NCI-H1436 treated with DMSO at 0.1 percent for 48 hours (cell line): ENCODE measurements at places on chromosomes 4 and X.

- DNase-seq, result no peak
These were observed 448.5 kb upstream of the RPS6KA3 start for GRCh38 chrX:20715176-20715575.

GRCh38 chrX:139304471-139304870 is 226.1 kb upstream of the F9 start:
- no peak for DNase-seq

GRCh38 chrX:130799393-130799792 is 103.6 kb downstream of the ENOX2 start:
- DNase-seq, result no peak

DNA sequence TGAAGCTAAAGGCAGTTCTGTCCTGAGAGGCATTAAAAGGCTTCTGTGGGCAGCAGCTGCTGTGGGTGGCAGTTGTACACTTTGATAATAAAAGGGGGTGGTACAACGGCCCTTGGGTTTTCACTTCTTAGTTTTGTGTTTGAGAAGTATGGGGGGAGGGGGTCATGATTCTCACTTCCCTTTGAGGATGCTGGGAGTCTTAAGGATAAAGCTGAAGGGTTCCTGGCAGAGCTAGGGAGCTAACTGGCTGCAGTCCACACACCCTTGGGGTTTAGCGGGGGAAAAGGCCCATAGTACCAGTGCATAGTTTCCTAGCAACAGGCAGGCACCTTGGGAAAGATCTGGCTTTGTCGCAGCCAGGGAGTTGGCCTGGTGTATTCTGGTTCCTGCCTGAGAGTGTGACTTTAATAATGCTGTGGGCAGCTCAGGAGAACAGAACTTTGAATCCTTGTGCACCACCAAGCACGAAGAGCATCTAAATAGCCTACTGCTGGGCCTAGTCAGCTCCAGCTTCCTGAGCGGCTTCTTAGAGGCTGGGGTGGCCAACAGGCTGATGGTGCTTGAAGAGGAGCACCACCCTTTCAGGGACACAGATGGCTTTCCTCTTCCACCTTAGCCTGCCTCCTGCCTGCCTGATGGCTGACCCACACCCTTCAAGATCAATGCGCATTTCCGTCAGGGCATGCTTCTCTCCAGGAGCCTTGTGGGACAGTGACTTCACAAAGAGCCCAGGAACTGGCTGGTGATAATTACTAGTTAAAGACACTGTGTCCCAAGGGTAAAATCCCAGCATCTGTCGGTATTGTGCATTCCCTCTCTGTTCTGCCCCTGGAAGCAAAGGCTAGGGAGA is 12.5 kb downstream of the ZBTB33 start:
- DNase-seq, result no peak

- DNase-seq, result no peak
These were observed 98.7 kb downstream of the GLUD2 start for GRCh38 chrX:121146059-121146628.

DNA sequence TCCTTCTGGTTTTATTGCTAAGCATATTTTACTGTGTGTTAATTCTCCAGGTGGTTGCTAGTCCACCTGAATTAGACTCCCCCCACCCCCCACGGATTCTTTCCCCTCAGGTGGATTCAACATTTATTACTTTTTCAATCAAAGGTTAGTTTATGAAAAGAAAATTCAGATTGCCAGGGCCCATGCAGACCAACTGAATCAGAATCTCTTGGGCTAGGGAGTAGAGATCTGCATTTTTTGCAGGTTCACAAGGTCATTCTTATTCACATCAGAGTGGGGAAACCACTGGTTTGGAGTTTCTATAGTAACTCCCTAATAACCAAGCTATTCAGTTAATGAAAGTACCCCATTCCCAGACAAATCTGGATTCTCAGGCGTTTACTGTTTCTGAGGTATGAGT is 9.8 kb downstream of the TMEM255A start:
- DNase-seq, result no peak

GRCh38 chr4:173531086-173531965 is 1.3 kb upstream of the HAND2 start:
- no peak for DNase-seq

- DNase-seq, result no peak
These were observed 140.0 kb downstream of the NPFFR2 start for GRCh38 chr4:72171761-72172160.

DNA sequence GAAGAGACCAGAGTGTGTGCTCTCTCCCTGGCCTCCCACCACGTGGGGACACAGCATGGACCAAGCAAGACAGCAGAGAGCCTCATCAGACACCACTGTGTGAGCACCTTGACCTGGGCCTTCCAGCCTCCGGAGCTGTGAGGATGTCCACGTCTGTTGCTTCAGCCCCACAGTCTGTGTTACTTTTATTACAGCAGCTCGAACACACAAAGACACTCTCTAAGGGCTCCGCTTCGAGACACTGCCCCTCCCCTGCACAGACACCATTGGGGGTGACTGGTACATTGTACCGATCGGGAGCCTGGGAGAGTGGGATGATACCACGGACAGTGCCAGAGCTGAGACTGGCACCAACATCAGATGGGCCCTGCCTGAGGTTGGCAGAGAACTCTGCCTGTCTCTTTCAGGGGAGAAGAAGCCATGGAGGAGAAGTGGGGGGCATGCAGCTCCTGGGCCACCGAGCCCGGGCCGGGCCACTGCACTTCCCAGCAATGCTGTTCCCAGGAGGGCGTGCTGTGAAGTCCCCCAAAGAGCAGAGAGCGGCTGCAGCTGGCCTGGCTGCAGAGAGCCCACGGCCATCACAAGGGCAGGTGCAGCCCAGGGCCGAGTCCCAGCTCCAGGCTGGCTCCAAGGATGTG is 48.1 kb upstream of the HMX1 start:
- no peak for DNase-seq

- no peak for DNase-seq
These were observed 70.8 kb upstream of the PACRGL start for GRCh38 chr4:20629186-20630106.

DNA sequence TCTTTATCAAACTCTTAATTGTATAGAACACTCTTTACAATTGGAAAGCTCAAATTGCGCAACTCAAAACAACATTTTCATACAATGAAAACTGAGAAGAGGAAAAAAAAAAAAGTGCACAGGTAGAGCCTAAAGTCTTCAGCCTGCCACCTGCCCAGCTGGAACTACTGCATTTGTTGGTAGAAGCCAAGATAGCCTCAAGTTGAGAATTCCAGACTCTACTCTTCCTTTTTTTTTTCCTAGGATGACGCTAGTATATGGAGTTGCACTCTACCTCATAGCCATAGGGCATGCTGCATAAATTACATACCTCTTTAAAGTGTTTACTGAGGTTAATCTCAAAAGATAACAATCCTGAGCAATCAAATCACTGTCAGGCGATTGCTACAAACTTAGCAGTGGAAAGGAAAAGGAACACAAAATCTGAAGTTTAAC is 13.6 kb downstream of the ABCG2 start:
- DNase-seq, result no peak
